ENCODE measurements at places on chromosomes 3 and 15.

DNA sequence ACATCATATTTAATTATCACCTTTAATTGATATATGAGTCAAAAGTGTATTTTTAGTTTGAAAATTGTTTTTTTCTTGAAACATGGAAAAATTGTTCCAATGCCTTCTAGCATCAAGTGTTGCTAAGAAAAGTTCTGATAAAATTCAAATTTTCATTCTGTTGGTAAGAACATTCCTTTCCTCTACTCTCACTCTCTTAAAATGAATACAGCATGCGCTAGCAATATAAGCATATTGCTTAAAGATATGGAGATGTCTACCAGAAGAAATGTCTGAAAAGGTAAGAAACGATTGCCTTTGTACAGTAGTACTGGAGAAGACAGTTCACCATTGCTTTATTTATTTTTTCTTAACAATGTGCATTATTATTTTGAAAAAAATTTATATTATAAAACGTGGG is 17.6 kb upstream of the ZBTB38 start:
- DNase-seq: no peak

GRCh38 chr15:61050844-61051568 is 178.1 kb downstream of the RORA start:
- no peak for DNase-seq

DNA sequence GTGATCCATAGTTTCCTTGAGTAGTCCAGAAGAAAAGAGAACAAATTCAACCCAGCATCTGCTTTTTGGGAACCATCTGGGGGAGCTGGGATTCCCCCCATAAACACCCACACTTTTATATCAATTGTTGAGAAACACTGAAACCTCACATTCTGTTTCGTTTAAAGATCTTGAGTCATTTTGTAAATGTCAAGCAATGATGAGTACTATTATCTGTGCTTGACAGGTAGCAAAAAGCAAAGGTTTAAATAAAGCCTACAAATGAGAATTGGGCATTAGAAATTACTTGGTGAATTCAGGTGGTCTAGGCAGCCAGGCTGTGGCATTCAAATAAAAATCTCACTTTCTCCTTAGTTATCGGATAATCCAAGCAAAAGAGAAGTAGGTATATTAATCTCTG is 75.7 kb downstream of the TMEM266 start:
- DNase-seq: no peak

GRCh38 chr3:151191095-151191494 is 11.9 kb downstream of the GPR171 start:
- no peak for DNase-seq

DNA sequence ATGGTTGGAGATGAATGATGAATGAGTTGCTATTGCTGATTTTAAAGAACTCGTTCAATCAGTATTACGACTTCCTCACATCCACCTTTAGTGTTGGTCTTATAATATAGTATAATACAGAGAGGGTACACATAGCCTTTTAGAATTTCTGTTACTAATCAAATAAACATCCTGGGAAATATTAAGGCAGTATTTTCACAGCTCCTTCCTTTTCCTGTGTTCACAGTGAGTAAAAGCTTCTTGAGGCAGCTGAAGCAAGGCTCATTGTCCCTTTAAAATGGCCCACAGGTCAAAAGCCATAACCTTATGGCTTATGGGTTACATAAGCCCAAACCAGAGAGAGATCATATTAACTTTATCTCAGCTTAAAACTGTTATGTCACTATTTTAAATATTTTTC is 1.3 kb upstream of the BTLA start:
- DNase-seq: no peak

DNA sequence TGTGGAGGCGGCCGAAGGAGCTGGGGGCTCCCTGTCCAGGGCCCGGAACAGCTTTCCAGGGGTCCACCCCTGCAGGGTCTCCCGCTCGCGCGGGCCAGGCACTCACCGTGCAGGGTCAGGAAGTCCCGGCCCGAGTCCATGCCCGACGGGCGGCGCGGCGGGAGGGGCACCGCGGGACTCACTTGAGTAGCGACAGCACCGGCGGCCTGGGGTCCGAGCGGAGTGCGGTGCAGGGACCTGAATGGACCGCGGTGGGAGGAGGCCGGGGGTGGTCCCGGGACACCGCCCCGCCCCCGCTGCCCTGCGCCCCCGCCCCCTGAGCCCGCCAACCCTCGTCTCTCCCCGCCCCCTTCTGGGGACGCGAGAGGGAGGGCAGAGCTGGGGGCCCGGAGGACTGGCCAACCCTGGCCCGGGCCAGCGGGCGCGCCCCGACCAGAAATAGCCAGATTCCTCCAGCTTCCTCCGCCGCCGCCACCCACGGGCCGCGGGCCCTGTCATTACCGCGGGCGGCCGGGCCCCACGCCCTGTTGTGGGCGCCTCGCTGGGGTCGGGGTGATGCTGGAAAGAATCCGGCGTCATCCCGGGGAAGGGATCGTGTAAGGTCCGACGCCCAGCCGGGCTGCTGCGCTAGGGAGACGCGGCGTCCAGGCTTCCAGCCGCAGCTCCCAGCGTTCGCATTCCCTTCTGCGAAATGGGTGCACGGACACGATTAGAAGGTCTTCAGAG is at the start of gene PLCD1:
Gene PLCD1, minus strand, starts transcription at position 243 of the 726 bp plus-strand sequence. Its CDS starts 103 bp downstream, at position 140.
- no peak for DNase-seq

DNA sequence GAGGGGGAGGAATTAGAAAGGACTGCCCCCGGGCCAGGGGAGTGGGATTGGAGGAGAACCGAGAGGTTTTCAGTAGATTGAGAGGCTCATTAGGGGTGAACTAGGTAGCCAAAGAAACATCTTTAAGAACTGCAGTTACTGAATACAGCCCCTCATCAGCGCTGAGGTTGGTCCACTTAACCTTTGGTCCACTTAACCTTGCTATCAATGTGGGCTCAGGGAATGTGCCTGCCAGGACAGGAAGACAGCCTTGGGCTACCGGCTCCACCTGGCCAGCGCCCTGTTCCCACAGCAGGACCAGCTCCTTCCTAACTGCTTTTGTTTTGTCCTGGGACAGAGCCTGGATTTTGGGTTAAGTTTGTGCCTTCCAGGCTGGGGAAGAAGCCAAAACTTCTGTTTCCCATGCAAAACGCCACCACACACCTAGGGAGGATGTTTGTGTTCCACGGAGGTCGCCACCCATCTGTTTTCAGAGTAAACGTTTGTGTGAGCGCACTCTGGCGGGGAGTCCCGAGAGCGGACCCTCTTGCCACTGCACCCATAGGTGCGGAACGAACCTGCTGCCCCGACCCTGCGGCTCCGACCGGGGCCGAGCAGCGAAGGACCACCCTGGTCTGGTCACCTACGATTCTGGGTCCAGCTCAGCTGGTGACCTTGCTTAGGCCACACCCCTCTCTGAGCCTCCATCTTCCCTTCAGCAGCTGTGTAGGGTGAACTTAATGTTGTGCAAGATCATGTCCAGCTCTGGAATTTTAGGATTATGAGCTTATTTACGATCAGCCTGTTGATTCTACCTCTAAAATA is 107.4 kb downstream of the VGLL4 start:
- no peak for DNase-seq

All from epithelial cell of prostate (primary cell).